ENCODE measurements at places on chromosomes 11 and 22.

- no peak for DNase-seq
Measured at GRCh38 chr11:37504921-37505320, 906.9 kb upstream of the RAG2 start.

DNA sequence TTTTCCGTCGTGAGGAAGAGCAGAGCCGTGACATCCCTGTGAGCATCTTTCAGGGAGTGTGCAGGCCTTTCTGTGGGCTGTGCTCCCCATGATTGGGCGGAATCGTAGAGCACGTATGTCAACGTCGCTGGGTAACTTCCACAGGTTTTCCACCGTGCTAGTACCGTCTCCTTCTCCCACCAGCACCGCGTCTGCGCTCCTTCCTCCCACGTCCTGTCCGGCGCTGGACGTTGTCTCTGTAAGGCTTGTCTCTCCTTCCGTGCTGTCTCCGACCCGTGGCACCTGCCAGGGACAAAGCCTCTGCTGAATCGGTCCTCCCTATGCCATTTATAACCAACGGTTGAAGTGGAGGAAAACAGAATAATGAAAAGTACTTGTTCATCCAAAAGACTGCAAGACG is 386.7 kb downstream of the BRD1 start:
- no peak for DNase-seq

- DNase-seq: no peak
Measured at GRCh38 chr11:8717876-8718753, 35.5 kb downstream of the RPL27A start.

DNA sequence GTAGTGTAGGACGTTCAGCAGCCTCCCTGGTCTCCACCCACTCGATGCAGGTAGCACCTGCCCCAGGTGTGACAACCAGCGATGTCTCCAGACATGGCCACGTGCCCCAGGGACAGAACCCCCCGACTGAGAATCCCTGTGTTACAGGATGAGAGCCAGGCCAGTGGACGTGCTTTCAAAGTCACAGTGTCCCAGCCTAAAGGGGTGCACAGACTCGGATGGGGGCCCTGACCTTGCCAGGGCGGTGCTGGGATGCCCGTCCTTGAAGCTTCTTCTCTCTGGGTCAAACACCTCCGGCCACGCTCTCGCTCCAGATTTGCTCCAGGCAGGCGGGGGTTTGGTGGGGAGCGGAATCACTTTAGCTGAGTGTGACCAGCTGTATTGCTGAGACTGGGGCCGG is 23.3 kb upstream of the GAL start:
- DNase-seq: no peak

GRCh38 chr22:17120281-17120680 is 879 bp downstream of the TMEM121B start:
- peak; percentile 41 for DNase-seq

DNA sequence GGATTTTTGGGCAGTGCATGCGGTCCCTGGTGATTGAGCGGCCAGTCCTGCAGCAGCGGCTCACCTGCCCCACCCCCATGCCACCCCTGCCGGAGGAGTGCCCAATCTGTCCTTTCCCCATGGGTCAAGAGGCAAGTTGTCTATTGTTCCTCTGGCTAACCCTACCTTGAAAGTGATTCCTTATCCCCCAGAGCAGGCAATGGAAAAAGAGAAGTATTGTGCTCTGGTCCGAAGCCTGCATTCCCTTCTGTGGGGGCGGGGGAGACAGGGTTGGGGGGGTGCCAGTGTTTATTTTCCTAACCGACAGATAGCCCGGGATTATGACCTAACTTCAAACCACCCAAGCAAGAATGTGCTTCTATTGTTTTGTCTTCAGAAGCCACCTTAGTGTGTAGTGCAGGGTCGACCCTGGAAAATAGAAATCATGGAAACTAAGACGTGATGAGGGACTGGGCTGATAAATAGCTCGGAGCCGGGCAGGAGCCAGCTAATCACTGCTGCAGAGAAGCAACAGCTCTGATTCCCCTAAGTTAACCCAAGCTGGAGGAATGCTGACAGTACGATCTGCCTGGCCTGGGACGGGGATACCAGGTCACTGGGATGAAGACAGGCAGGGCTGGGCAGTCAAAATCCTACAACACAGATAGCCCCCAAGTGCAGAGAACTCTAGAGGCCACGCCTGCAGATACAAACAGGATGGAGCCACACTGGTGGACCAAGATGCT is 38.7 kb upstream of the ATXN10 start:
- DNase-seq: no peak

GRCh38 chr11:107140983-107141382 is 122.7 kb upstream of the GUCY1A2 start:
- no peak for DNase-seq

DNA sequence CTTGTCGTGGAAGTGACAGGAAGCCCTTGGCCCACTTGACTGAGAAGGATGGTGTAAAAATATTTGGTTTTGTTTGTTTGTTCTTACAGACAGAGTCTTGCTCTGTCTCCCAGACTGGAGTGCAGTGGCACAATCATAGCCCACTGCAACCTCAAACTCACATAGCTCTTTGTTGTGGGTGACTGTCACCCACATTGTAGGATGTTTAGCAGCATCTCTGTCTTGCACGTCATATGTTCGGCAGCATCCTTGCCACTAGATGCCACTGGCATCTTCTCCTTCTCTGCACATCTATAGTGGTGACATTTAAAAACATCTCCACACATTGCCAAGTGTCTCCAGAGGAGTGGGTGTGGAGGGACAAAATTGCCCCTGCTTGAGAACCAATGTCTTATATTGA is 56.8 kb downstream of the PRR5L start:
- peak; percentile 16 for DNase-seq

GRCh38 chr22:45211848-45212247 is 28.8 kb downstream of the KIAA0930 start:
- DNase-seq: no peak

DNA sequence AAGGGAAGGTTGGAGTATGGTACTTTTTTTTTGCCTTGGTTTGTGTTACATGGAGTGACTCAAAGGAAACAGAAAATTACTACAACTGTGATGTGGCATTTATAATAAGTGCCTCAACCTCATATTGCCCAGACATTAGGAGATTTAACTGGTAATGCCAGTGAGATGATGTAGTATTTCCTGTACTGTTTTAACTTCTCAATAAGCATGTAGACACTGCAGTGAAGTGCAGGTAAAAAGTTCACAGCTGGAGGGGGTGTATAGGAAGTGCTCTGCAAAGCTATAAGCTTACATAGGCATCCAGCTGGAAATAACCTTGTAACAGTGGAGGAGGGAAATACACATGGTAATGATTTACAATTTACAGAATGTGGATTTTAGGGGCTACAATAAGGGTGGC is 138.2 kb upstream of the MTMR2 start:
- DNase-seq: peak; percentile 29

GRCh38 chr11:44695169-44695833 is 31.5 kb upstream of the TSPAN18 start:
- DNase-seq: no peak

GRCh38 chr11:35163702-35164496 is 24.9 kb downstream of the CD44 start:
- DNase-seq: no peak

- no peak for DNase-seq
Measured at GRCh38 chr11:113119074-113119473, 157.9 kb downstream of the NCAM1 start.

- no peak for DNase-seq
Measured at GRCh38 chr11:71895961-71896360, 17.7 kb downstream of the DEFB131B start.

GRCh38 chr22:29704528-29705285 is 15.1 kb upstream of the CABP7 start:
- no peak for DNase-seq

GRCh38 chr11:14480716-14481115 is 18.9 kb downstream of the COPB1 start:
- no peak for DNase-seq

GRCh38 chr11:5369789-5370188 is 13.8 kb upstream of the OR51M1 start:
- DNase-seq: no peak

DNA sequence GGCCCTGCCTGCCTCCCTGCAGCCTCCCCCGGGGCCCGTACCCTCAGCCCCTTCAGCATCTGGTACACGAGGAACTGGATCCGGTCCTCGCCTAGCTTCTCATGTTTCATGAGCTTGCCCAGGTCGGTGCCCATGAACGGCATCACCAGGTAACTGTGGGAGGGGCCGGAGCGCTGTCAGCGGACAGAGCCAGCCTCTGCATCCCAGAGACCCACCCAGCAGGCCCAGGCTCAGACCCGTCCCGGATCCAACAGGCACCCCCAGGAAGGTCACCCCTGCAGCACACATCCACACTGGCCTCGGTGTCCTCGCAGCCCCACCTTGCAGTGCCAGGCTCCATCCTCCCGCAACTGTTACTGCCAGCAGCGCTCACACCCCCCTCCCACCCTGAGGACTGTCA is 4.4 kb downstream of the MAPK12 start:
- no peak for DNase-seq

GRCh38 chr11:130964058-130964792 is 47.9 kb upstream of the SNX19 start:
- no peak for DNase-seq

DNA sequence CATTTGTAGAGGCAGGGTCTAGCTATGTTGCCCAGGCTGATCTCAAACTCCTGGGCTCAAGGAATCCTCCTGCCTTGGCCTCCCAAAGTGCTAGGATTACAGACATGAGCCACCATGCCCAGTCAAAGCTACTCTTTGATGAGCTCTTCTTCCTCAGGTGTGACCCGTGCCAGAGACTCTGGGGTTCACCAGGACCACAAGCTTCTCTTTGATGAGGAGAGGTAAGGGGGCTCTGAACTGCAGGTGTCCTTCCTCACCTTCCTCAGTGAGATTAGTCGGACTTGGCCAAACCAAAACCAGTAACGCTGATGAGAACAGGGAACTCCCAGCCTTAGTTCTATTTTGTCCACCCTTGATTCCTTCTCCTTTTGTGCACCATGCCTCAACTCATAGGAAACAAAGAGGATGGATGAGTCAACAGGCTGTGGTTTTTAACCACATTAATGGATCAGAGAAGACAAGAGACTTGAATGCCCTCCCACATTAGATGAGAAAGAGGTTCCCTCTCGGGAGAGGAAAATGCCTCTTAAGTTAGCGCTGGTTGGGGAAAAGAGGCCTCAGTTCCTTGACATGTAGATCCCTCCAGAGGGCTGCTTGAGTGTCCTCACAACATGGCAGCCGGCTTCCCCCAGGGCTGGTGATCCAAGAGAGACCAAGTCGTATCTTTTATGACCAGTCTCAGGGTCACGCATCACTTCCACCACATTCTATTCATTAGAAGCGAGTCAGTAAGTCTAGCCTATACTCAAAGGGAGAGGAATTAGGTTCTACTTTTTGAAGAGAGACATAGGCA is 25.7 kb upstream of the CTR9 start:
- no peak for DNase-seq

GRCh38 chr11:92211576-92212167 is 12.9 kb upstream of the FAT3 start:
- DNase-seq: no peak

DNA sequence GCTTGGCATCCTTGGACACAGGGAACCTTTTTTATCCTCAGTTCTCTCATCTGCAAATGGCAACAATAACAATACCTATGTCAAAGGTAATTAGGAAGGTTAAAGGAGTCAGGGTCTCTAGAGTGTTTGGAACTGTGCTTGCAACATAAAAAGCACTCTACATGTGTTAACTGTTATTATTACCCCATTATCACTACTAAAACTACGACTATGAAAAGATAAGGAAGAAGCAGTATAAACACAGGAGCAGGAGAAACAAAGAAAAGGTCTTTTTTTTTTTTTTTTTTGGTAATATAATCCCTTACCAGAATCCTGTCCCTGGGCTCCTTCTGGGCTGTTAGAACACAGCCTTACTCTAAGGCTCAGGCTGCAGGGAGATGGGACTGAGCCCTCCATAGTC is 348.2 kb downstream of the CADM1 start:
- DNase-seq: no peak

DNA sequence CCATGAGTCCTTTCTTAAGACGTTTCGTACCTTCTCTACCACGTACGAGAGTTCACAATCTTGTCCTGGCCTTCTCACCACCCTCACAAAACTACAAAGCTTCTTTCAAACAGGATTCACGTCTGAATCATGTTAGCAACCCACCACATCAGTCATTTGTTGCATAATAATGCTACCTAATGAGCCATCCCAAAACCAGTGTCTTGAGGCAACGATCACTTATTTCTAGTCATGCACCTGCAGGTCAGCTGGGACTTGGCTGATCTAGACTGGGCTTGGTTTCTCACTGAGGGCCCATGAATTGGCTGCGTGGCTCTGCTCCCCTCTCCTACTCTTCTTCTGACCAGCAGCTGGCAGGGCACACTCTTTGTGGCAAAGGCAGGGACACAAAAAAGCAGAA is 28.3 kb downstream of the LARGE1 start:
- DNase-seq: no peak

DNA sequence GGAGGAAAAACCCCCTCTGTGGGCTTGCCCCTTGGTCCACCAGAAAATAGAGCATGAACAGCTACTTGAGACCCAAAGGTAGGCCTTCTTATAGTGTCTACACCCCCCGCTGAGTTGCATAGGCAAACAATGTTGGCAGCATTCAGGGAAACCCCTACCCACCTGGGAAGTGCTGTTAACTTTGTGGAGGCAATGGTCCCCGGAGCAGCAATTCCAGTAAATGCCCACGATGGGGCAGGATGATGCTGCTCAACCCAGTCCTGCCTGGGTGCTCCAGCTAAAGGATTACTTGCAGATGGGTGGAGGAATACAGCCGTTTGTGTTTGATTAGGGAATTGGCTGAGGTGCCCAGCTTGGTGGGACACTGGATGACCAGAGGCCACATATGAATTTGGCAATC is 381.3 kb upstream of the ANO5 start:
- no peak for DNase-seq

DNA sequence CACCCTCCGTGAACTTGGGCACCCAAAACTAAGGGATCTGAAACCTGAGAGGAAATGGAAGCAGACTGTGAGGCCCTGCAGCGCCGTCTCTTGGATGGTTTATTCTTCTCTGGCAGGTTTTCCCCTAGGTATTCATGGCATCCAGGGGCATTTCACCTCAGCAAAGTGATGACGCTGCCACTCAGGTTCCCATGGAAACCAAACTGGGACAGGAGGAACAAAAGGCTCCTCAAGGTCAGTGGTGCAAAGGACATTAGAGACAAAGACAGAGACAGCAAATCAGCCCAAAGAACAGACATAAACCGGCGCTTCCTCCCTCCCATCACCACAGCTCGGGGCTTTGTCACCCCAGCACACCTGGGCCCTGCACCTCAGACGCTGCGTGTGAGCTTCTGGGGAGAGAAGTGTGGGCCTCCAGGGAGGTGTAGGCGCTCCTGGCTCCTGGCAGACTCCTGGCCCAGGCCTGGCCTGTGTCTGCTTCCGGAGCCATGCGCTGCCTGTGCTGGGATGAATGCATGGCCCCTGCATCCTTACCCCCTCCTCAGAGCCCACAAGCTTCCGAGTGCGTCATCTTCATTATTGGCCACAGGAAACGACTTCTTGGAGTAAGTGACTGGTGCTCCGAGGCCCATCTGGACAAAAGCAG is 5.9 kb downstream of the TP53AIP1 start:
- DNase-seq: no peak

- DNase-seq: no peak
Measured at GRCh38 chr22:37630839-37631435, 8.5 kb upstream of the SH3BP1 start.

- DNase-seq: no peak
Measured at GRCh38 chr22:49325531-49326395, 501.9 kb downstream of the BRD1 start.

- no peak for DNase-seq
Measured at GRCh38 chr11:94088906-94089305, 39.7 kb upstream of the PANX1 start.

- DNase-seq: no peak
Measured at GRCh38 chr11:75055511-75055910, 41.2 kb downstream of the OR2AT4 start.

All from stimulated activated CD4-positive, alpha-beta T cell treated with anti-CD3 and anti-CD28 coated beads, TNF-alpha, amount 100 ng/mL, for 24 hours (primary cell).